ENCODE measurements at places on chromosomes 7 and 10.

DNA sequence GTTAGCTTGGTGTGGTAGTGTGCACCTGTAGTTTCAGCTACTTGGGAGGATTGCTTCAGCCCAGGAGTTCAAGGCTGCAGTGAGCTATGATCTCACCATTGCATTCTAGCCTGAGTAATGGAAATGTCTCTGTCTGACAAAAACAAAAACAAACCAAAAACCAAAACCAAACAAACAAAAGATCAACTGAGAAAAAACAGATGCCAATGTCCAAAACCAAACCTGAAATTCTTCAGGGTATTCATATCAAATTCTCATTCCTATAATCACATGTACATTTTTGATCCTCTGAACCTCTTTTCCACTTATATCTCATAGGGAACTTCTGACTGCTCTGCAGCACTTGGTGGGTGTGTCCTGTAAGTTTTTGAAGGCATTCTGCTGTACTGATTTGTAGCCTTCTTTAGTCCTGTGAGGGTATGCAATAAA, 87.0 kb downstream of the CDK6 start:
- DNase-seq = no peak

DNA sequence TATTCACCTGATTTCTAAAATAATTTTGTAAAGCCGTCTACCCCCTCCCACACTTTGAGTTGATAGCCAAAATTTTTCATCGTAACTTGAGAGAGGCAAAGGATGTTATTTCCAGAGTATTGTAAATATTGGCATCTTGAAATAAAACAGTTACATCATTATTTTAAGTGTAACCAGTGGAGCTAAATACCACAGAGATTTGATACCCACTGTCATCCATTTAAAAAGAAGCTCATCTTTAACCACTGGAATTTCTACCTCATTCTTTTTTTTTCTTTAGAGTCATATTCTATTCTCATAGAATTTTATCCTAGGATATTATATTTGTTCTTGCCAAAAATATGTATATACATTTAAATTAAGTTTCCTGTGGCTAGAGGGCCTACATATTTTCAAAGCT, 48.6 kb downstream of the CAMK1D start:
- DNase-seq = no peak

DNA sequence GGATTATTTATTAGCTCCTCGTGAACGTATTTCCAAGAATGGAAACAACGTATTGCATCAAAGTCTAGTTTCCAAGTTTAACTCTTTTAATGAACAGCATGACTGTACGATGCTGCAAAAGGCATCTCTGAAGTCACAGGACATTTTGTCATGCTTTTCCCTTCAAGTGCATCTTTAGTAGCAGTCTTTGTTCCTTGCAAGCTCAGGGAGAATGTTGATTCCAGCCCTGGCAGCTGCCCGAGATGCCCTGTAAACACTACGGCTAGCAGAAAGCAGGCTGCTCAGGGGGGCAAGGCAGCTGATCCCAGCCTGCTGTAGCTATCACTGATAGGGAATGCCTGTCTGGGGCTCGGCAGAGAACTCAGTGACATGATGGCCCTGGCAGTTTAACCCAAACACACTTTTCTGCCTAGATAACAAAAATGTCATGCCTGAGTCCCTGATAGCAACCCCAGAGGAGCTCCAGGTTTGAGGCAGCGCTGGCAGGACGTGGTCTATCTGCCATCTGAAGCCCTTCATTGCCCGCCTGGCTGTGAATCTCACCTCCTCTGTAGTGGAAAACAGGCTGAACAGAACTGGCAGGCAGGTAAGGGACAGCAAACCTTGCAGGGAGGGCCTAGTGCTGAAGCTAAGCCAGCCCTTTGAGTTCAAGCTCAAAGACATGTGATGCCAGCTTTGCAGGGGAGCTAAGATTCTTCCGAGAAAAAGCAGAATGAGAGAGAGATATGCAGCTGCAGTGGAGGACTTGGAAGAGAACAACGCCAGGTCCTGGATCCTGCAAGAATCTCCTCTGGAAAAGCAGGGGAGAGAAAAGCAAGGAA, 264.6 kb downstream of the SNX10 start:
- DNase-seq = no peak

DNA sequence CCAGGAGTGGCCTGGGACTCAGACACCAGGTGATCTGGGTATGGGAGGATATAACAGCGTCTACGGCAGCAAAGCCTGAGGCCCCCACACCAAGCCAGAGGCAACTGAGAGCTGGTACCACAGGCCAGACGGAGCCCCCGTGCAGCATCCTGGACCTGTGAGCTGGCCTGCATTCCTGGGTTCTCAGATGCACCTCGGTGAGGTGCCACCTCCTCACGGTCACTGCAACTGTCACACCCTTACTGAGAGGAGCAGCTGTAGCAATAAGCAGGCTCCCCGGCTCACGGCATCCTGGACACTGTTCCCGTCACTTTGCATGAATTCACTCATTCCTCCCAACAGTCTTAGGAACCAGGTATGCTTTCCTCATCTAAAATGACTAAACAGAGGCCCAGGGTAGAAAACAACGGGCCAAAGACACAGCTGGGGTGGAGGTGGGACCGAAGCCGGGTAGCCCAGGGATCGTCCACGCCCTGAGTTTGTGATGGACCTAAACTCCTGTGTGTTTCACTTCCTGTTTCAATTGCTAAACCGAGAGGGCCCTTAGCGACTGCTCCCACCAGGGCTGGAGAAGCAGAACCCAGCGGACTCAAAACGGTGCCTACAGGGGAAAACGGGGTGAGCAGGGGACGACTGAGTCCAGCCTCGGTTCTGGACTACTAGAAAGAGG, 98.7 kb downstream of the CTBP2 start:
- DNase-seq = no peak

GRCh38 chr7:45203936-45204445, 46.4 kb downstream of the RAMP3 start:
- no peak for DNase-seq

GRCh38 chr7:26293569-26294308, 2.1 kb downstream of the SNX10 start:
- no peak for DNase-seq

- DNase-seq = no peak
Observed at GRCh38 chr10:58955615-58956014, 220.8 kb upstream of the PHYHIPL start.

DNA sequence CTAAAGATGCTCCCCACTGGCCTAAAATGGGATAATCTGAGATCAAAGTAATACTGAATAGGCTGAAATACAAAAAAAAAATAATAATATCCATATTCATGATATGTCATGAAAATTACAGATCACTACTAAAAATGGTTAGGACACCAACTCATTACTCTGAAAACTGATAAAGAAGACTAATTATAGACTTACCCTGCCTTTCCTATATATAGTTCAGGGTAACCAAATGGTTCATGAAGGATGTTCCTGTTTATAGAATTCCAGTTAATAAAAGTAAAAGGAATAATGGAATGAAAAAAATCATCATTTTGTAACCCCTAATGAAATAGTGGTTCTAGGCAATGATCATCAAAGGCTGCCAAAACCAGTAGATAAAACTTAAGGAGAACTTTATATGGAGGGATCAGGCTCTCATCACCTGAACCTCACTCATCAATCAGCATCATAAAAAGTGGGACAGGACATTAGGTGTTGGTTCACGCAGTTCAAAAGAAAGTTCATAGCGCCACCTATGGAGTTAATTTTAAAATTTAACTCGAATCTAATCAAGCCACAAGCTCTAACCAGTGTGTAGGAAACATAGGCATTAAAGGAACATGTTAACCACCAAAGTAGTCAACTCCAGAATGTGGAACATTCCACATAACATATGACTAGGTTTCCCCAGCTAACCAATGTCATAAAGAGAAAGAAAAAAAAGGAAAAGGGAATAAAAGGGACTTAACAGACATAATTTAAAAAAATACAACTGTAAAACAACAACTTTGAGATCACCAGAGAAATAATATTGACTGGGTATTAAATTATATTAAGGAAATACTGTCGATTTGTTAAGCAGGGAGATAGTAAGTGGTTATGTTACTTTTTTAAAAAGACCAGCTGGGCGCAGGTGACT, 35.7 kb downstream of the P4HA1 start:
- DNase-seq = no peak

- no peak for DNase-seq
Observed at GRCh38 chr7:1700536-1701333, 30.7 kb downstream of the ELFN1 start.

GRCh38 chr7:123748171-123748733, 551 bp downstream of the WASL start:
- DNase-seq = peak; percentile 19

DNA sequence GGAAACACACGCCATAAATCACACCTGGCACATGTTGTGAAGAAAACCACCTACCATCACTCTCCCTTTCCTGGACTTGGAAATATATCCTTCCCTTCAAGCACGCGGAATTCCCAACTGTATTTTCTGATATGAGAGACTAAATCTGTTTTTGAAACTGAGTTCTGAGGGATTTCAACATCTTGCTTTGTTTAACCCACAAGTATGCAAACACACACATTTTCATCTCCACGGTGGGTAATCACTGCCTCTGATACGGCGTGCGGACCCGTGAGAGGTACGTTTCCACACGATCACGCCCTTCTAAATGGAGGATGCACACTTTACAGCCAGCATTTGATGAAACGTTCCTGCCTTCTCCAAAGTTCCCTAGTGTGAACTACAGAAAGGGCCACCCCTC, 83.4 kb downstream of the ZRANB1 start:
- DNase-seq = no peak

DNA sequence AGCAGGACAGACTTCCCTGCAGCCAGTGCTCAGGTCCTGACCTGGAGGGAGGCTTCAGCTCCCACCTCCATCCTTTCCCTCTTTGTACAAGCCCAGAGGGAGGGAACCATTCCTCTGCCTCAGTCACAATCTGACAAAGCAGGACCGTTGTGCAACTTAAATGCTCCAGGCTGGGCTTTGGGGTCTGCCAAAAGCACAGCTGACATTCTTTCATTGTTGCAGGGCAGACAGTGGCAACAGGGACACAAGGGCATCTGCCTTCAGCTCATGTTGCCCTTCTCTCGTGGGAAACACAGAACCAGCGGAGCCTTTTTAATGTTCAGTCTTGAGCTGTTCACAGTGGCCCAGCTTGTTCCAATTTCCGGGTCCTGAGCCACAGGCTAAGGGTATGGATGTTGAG, 155.7 kb upstream of the TNS3 start:
- DNase-seq = no peak

GRCh38 chr10:114483575-114483974, 79.3 kb upstream of the AFAP1L2 start:
- DNase-seq = no peak

GRCh38 chr10:60417901-60418300, 28.2 kb upstream of the ANK3 start:
- no peak for DNase-seq

GRCh38 chr7:6423942-6424701, 23.6 kb downstream of the DAGLB start:
- DNase-seq = peak; percentile 39

- no peak for DNase-seq
Observed at GRCh38 chr7:7352845-7353244, 170.5 kb downstream of the C1GALT1 start.

- DNase-seq = no peak
Observed at GRCh38 chr10:112278871-112279270, 4.3 kb upstream of the TECTB start.

GRCh38 chr7:76395965-76396726, 13.4 kb downstream of the SSC4D start:
- no peak for DNase-seq

DNA sequence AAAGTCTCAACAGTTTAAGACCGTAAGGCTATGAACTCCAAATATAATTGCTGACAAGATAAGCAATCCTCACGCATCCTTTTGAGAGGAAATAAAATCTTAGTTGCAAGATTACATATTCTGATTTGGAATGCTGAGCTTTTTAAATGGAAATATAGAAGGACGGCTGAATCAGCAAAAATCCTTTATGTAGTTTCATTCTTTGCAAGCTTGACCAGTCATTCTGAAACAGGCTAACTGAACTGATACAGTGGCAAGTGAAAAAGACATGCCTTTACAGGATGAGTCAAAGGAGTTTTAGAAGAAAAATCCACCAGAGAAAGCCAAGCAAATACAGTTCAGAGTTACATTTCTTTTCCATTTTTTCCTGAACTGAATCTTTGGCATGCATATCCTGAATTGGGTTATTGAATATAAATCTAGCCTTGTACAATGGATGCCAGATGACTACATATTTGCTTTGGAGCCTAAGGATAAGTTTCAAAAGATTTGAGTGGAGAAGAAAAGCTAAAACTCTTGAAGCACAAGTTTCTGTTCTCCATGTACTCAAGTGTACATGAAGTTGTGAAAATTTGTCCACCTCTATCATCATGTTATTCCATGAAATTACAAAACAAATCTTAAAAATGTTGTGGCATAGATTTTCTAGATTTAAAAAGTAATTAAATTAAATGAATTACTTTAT, 4.4 kb downstream of the VIM start:
- DNase-seq = no peak

DNA sequence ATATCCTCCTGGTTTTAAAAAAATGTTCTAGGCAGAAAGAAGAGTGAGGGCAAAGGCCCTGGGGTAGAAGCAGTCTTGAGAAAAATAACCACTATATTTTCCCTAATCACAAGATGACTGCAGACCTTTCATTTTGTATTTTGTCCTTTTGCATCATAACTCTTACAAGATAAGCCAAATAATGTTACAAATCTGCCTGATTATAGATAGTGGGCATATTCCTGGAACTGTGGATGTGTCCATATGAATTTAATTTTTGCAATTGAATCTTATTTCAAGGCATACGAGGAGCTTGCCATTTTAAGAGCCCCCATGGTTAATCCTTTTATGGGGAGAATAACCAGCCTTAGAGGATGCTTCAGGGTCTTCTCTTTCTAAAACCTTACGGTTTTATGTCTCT, 102.7 kb downstream of the ADRA2A start:
- no peak for DNase-seq

- DNase-seq = no peak
Observed at GRCh38 chr7:147833970-147834369, 756.6 kb upstream of the C7orf33 start.

DNA sequence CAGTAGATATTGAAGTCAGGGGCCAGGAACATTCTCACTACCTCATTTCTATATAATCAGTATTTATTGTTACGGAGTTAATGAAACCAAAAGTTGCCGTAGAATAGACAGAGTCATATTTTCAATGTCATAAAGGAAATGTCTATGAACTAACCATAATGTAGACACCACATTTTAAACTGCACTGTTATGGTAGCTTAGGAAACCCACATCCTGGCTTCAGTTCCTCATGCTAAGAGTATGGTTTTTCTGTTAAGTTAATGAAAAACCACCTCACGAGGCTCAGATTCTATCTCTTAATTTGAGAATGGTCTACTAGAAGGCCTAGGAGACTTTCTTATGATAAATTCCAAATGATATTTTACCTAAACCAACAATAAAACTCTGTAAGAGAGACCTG, 166.5 kb downstream of the TMEM26 start:
- no peak for DNase-seq

- no peak for DNase-seq
Observed at GRCh38 chr10:11159543-11160215, 142.0 kb downstream of the CELF2 start.

- DNase-seq = no peak
Observed at GRCh38 chr10:47029181-47030009, 118.2 kb downstream of the PTPN20 start.

- no peak for DNase-seq
Observed at GRCh38 chr10:121340271-121340831, 257.9 kb downstream of the FGFR2 start.

- DNase-seq = no peak
Observed at GRCh38 chr10:88499569-88500470, 83.3 kb downstream of the RNLS start.
